ENCODE measurements at places on chromosomes 7 and 10.

- DNase-seq, result peak; percentile 34
Measured at GRCh38 chr7:118573085-118573484, 348.6 kb downstream of the ANKRD7 start.

DNA sequence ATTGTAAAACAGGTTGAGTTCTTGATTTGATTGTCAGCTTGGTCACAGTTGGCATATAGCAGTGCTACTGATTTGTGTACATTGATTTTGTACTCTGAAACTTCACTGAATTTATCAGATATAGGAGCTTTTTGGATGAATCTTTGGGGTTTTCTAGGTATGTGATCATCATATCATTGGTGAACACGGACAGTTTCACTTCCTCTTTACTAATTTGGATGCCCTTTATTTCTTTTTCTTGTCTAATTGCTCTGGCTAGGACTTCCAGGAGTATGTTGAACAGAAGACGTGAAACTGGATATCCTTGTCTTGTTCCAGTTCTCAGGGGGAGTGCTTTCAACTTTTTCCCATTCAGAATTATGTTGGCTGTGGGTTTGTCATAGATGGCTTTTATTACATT, 86.9 kb downstream of the EXOC4 start:
- DNase-seq, result no peak

DNA sequence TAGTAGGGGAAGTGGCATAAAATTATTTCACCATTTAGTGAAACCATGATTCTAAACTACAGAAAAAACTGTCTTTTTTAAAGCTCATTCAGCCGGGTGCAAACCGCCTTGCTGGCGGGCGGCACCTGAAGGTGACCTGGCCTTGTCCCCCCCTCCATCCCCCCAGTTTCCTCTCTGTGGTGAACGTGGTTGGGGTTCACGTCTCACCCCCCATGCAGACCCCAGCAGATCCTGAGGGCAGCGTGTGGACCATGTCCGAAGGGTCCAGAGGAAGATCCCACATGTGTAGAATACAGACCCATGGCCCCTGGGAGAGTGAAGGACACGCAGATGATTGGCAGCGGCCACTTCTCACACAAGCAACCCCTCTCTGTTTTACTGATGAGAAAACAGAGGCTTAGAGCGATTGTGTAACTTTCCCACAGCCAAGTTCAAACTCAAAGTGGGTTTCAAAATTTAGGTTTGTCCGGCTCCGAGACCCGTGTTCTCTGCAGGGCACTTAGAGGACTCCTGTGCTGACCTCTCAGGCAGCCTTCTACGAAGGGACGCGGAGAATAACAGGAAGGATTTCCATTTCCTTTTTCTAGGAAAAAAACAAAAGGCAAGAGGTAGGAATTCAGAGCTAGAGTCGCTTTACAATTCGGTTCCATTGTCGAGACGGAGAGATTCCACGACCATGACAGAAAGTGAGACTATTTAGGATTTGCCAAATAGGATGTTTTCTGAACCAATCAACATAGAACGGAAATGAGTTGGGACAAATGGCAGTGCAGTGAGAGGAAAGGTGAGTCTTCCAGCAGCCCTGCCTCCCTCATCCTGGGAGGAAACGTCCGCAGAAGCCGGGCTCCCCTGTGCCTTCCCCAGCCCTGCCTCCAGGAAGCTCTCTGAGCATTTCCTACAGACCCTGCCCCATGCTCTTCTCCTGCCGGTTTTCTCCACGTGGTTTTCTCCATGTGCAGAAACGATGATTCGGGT, 67.6 kb upstream of the PITRM1 start:
- DNase-seq, result peak; percentile 33

- peak; percentile 70 for DNase-seq
Measured at GRCh38 chr7:128791121-128791971, at the start of gene CCDC136. CCDC136 (plus strand) TSS chr7:128791968; CDS start chr7:128792412, 444 bp downstream.

DNA sequence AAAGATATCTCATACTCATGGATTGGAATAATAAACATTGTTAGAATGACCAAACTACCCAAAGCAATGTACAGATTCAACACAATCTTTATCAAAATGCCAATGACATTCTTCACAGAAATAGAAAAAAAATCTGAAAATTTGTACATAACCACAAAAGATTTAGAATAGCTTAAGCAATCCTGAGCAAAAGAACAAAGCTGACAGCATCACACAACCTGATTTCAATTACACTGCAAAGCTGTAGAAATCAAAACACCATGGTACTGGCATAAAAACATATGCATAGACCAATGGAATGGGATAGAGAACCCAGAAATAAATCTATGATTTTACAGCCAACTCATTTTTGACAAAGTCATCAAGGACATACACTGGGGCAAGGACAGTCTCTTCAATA, 130.0 kb upstream of the TMEM72 start:
- DNase-seq, result no peak

GRCh38 chr7:45131891-45132290, 20.4 kb upstream of the TBRG4 start:
- DNase-seq, result no peak

DNA sequence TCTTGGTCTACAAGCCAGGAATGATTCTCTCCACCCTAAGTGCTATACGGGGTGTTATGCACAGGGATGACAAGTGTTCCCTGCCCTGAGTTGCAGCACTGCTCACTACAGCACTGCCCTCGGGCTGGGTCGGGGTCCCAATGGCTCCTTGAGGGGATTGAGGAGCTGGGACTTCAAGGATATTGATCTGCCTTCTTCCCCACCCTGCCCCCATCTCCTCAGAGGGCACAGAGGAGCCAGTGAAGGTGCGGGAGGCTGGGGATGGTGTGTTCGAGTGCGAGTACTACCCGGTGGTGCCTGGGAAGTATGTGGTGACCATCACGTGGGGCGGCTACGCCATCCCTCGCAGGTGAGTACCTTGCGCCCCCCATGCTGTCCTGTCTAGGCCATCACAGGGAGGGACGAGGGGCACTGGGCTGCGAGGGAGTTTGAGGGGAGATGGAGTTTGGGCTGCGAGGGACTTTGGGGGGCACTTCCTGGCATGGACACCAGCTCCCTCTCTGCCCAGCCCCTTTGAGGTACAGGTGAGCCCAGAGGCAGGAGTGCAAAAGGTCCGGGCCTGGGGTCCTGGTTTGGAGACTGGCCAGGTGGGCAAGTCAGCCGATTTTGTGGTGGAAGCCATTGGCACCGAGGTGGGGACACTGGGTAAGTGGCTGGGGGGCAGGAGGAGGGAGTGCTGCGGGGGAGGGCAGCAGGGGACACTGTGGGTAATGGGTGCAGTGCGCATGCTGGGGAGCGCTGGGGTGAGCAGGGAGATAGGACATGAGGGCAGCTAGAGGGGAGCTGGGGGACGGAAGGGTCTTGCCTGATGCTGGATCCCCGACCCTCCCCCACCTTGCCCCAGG, 10.3 kb downstream of the FLNC start:
- DNase-seq, result no peak

- peak; percentile 11 for DNase-seq
Measured at GRCh38 chr7:18610331-18610948, 114.9 kb downstream of the HDAC9 start.

DNA sequence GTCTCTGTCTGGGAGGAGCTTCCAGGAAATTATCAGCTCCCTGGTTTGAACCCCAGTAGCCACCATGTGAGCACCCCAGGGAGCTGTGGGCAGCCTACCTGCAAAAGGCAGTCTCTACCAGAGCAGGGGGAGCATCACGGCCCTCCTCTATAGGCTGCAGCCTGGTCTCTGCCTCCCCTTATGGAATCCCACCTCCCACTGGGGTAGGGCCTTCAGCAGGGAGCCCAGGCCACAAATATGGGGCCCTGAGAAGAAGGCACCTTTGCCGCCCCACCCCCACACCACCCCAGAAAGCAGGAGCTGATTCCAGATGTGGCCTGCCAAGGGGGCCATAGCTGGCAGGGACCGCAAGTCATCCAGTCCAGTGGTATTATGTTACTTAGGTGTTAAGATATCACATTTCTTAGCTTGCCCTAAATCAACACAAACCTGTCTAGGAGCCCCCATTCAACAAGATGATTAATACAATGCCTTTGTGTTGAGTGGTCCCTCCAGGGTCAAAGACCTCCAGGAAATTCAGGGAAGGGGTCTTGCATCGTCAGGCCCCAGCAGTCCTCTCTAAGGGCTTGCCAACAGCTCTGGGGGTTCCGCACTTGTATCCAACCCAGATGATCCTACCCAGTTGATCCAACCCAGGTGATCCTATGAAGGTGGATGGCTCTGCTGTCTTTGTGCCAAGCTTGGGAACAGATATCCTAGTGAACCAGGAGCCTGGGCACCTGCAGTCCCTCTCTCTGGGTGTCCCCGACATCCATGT, 114.9 kb downstream of the OAT start:
- DNase-seq, result no peak

DNA sequence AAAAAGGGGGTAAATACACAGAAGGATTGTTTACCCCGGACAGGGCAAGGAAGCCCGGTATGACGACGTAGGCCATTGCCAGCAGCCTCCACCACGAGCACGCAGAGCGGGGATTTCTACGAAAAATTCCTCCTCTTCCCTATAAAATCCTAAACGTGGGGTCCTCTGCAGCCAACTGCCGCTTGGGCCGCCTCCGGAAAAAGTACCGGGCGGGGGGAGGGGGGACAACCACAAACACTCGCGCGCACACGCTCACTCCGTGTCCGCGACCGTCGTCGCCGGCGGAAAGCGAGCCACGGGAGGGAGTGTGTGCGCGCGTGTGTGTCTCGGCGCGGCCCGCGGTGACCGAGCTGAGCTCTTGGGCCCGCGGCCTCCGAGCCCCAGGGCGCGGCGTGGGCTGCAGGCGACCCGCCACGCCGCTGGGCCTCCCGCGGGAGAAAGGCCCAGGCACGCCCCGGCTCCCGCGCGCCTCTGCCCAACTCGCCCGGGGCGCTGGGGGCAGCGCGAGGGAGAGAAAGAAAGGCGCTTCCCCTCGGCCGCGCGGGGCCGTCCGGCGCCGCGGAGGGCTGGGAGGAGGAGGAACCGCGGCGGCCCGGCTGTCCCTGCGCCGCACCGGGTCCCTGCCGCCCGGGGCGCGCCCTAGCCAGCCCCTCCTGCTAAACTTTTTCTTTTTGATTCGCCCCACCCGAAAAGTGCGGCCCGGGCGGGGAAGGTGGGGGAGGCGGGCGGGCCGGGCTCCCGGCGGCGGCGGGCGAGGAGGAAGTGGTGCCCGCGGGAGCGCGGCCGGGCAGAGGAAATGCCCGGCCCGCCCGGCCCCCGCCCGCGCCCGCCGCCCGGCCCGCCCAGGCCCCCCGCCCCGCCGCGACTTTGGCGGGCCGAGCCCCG, 1.5 kb downstream of the CTBP2 start:
- DNase-seq, result peak; percentile 89

DNA sequence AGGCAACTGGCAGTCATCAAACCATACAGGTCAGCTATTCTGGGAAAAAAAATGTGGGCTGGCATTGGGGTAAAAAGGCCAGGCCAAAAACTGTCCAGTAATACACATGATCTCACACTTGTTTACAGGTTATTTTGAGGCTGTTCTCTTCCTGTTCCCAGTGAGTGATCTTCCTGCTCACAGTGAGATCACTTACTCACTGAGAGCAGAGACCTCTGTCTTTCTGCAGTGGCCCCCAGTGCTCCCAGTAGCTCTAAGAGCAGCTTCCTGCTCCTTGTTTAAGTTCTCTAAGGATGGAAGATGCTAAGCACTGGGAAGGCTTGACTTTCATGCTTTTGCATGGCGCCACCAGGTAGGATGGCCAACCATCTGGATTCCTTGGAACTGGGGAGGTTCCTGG, 93.5 kb upstream of the KIAA1217 start:
- peak; percentile 43 for DNase-seq
